ENCODE measurements at places on chromosomes 1 and 21.

DNA sequence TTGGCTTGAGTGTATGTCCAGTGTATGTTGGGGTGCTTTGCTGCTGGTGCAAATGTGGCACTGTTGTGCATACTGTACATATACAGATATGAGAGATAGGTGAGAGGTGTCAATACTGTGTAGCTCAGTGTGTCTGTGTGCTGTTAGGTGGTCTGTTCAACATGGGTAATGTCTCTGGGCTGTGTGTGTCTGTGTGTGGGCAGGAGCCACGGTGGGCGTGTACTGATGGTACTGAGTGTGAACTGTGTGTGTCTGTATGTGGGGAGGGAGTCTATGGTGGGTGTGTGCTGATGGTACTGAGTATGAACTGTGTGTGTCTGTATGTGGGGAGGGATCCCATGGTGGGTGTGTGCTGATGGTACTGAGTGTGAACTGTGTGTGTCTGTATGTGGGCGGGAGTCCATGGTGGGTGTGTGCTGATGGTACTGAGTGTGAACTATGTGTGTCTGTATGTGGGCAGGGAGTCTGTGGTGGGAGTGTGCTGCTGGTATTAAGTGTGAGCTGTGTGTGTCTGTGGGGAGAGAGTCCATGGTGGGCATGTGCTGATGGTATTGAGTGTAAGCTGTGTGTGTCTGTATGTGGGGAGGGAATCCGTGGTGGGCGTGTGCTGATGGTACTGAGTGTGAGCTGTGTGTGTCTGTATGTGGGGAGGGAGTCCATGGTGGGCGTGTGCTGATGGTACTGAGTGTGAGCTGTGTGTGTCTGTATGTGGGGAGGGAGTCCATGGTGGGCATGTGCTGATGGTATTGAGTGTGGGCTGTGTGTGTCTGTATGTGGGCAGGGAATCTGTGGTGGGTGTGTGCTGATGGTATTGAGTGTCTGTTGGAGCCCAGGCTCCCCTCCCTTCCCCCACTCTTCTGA, 32.2 kb upstream of the FOXO6 start:
- DNase-seq = no peak

- DNase-seq = no peak
Measured at GRCh38 chr1:87061742-87062156, 147.3 kb downstream of the HS2ST1 start.

GRCh38 chr1:228510803-228511413, 23.7 kb downstream of the RNF187 start:
- DNase-seq = no peak

DNA sequence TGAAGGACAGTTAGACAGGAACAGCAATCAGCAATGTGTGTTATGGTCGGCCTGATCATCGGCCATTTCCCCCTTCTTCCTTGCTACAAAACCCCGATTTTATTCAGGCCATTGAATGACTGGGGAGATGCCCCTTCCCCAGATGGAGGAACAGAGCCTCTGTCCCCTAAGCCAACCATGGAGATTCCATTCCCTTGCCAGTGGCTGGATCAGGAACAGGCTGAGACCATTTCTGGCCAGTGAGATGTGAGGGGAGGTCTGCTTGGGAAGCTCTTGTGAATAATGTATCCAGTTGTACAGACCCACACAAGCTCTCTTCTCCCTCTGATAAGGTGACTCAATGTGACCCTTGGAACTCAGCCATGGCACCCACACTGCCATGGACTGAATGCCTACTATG, 7.7 kb downstream of the CSRP1 start:
- no peak for DNase-seq

- DNase-seq = no peak
Measured at GRCh38 chr1:220326578-220326977, 54.3 kb upstream of the RAB3GAP2 start.

- DNase-seq = no peak
Measured at GRCh38 chr1:227422581-227422980, 104.3 kb upstream of the CDC42BPA start.

DNA sequence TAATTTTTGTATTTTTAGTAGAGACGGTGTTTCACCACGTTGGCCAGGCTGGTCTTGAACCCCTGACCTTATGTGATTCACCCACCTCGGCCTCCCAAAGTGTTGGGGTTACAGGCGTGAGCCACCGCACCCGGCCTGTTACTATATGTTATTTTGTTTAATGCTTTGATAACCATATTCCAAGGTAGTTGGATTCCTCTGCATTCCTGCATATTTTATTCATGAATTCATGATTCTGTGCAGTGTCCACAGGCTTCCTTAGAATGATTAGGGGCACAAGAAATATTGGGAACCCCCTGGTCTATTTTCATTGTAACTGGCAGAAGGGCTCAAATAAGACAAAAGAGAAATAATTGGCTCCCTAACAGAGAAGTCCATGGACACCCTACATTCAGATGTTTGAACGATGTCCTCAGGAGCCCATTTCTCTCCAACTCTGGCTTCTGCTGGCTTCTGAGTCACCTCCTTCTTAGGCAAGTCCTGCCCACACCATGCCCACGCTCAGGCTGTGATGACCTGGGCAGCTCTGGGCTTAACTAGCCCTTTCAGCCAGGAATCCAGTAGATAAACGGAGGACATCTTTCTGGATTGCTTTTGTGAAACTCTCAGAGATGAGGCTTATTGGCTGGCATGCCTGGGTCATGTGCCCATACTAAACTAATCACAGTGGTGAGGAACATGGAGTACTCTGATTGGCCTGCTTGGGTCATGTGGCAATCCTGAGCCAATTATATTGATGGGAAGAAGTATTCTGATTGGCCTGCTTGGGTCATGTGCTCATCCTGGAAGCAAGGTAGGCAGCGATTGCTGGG, 32.6 kb downstream of the TNFRSF8 start:
- DNase-seq = no peak

DNA sequence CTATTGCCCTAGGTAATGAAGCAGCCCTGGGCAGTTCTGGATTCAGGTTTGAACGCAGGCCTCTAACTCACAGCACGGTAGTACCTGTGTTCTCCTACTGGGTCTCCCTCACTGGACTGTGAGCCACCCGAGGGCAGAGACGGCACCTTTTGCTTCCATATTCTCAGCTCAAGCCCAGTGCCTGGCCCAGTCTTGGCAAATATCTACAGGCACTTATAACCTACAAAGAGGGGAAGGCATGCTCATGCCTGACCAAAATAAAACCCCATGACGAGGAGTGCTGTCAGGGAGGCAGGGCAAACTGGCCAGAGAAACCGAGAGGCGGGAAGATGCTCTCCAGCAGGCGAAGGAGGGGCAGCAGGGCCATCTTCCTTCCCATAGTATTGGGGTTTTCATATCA, 91.1 kb downstream of the DDX20 start:
- no peak for DNase-seq

GRCh38 chr1:40834968-40835545, 27.1 kb downstream of the CITED4 start:
- DNase-seq = no peak

DNA sequence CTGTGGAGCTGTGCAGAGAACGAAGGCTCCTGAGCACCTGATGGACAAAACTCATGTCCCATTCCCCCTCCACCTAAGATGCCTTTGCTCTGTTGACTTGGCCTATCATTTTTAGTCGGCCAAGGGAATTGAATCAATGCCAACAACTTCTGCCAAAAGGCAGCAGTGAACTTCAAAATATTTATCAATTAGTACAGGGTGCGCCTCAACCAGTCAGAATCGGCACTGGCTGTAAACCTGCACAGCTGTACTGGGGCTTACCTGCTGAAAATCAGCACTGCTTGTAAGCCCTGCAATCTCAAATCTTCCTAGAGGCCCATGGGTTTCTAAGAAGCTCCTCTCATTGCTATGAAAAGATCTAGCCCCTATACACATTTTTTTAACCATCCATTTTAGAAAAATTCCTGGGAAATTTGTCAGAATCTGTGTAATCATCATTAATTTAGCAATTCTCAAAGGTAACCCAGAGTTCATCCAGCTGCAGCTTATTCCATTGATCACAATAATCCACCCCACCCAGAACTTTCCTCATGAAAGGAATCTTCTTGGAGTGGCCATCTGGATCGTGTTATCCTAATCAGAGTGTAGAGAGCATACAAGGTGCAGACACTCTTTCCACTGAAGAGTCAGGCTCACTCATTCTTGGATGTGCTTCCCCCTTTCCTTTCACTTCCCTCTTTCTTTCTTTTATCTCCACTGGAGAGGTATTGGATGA, 40.2 kb downstream of the ADAMTS1 start:
- no peak for DNase-seq

- DNase-seq = no peak
Measured at GRCh38 chr1:67314696-67315095, 7.0 kb downstream of the IL12RB2 start.

DNA sequence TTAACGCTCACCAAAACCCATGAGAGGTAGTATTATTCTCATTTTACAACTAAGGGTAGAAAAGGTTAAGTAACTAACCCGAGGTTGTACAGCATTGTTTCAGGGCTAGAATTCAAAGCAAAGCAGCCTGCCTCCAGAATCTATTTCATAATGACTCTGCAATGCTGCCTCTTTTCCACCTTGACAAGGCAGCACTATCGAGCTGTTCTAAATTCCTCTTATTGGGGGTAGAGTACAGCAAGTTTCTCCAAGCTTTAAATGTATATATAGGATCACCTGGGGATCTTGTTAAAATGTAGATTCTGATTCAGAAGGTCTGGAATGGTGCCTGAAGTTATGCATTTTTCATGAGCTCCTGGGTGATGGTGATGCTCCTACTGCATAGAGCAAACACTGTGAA, 30.1 kb downstream of the WNT2B start:
- DNase-seq = no peak

- no peak for DNase-seq
Measured at GRCh38 chr1:23643736-23644554, 47.7 kb upstream of the RPL11 start.

- DNase-seq = no peak
Measured at GRCh38 chr1:159800177-159800930, 1.8 kb upstream of the FCRL6 start.

DNA sequence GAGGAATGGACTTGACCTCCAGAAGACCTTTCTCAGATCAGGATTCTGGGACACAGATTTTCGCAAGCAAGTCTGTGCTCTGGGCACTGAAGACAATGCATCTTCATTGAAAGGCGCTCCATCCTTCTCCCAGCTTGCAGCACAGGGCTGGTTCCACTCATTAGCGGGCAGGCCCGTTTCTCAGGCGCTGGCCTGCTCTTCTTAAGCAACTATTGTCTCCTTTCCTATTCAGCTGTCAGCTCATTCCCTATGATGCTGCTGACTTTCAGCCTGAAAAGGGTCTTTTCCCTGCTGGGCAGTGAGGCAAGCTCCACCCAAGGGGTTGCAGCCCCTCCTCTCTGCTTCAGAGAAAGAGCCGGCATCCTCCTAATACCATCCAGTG, 91.9 kb upstream of the PLXNA2 start:
- no peak for DNase-seq

- no peak for DNase-seq
Measured at GRCh38 chr1:208405014-208405413, 160.8 kb upstream of the PLXNA2 start.

GRCh38 chr1:113041569-113042284, 31.3 kb upstream of the LRIG2 start:
- no peak for DNase-seq

DNA sequence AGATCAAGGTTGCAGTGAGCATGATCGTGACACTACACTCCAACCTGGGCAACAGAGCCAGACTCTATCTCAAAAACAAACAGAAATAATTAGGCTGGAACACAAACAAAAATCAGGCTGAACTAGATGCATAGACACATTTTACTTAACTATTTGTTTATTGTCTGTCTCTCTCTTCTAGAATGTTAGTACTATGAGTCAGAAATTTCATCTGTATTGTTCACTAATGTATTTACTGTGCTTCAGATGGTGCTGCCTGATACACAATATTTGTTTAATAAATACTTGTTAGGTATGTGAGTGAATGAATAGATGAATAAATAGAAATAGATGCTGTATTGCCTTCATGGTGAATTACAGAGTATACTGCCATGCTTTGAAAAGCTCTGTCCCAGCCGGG, 6.0 kb upstream of the LIN28A start:
- no peak for DNase-seq

DNA sequence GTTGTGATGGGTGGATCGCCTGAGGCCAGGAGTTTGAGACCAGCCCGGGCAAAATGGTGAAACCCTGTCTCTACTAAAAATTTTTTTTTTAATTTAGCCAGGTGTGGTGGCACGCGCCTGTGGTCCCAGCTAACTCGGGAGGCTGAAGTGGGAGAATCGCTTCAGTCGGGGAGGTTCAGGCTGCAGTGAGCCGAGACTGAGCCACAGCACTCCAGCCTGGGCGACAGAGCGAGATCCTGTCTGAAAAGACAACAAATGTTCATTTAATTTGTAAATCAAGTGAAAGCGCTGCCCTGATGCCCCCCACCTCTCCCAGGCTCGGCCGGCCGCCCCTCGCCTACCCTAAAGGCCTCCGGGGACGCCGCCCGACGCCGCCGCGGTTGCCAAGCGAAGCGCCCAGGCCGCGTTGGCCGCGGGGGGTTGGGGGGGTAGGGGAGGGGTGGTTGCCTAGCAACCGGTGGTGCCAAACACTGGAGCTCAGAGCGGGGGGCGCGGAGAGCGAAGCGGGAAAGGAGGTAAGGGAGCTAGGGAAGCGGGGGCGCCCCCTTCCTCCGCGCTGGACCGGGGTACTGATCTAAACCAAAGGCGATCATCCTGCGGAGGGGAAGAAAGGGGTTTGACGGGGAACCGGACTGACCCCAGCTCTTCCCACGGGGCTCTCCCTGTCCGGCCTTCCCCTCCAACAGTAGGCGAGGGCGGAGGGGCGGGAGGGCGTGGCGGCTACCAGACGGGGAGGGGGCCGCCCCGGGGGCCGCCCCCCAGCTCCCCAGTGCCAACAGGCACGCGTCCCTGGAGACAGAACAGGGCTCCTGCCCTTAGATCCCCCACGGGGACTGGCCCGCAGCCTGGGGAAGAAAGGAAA, at the start of gene TEKT2:
Gene TEKT2 (plus strand): TSS at position 460 of the 862 bp plus-strand sequence. CDS start 828 bp downstream, outside the sequence.
- no peak for DNase-seq

- DNase-seq = no peak
Measured at GRCh38 chr1:89174491-89174890, 1.3 kb downstream of the GBP7 start.

GRCh38 chr1:227785805-227786671, 29.4 kb upstream of the PRSS38 start:
- no peak for DNase-seq

- DNase-seq = no peak
Measured at GRCh38 chr1:201255479-201256362, 27.6 kb upstream of the PKP1 start.

- no peak for DNase-seq
Measured at GRCh38 chr21:14955936-14956520, 108.8 kb downstream of the NRIP1 start.

- DNase-seq = no peak
Measured at GRCh38 chr1:222372221-222372620, 175.7 kb downstream of the HHIPL2 start.

DNA sequence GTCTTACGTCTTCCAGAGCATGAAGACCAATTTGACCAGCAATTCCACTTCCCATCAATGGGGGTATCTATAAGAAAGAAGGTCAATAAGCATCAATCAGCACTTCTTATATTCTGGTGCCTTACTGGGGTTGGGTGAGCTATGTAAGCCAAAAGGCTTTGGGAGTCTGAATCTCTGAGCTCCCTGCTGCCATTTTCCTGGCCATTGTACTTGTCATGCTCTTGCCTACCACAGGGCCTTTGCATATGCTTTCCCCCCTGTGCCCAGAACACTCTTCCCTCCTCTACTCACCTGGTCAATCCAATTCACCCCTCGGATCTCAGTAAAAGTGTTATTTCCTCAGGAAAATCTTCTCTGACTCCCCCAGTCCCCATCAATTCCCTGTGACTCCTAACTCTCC, 36.3 kb downstream of the C8B start:
- DNase-seq = no peak
